ENCODE measurements at places on chromosomes 11 and 22.

DNA sequence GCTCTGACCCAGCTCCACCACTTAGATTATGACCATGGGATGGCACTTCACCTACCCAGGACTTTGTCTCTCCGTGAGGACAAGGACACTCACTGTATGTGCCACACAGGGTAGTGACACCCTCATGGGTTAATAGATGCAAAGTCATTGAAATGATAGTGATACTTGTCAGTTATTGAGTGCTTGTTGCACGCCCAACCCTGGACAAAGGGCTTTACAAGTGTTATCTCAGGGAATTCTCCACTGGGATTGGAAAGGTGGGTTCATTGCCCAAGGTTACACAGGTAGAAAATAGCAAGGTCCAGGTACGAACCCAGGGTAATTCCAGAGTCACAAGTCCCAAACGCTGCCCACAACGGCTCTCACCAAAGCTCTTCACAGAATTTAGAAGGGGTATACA is 158.2 kb downstream of the TRIM29 start:
- DNase-seq = no peak

DNA sequence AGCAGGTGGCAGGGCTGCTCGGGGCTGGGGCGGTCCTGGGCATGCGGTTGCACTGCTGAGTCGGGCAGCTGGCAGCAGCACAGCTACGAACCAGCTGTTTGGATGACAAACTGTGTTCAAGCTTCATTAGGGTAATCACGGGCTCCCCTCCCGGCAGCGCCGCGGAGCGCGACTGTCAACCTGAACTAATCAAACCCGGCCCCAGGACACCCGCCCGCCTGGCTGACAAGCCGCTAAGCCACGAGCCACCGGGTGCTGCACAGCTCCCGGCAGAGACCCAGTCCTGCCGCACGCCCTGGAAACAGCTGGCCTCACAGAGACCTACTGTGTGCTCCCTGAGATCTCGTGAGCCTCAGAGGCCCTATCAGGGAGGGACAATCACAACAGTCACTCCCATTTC is 60.6 kb upstream of the TCF20 start:
- no peak for DNase-seq

GRCh38 chr11:133525976-133526375 is 6.3 kb downstream of the OPCML start:
- no peak for DNase-seq

DNA sequence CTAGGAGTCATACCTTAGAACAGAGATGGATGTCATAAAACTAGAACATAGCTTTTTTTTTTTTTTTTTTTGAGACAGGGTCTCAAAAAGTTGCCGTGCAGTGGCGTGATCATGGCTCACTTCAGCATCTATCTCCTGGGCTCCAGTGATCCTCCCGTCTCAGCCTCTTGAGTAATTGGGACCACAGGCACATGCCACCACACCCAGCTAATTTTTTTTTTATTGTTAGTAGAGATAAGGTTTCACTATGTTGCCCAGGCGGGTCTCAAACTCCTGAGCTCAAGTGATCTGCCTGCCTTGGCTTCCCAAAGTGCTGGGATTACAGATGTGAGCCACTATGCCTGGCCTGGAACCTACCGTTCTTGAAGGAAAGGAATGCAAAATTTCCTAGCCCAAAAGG is 8.8 kb upstream of the CEP295 start:
- DNase-seq = no peak

DNA sequence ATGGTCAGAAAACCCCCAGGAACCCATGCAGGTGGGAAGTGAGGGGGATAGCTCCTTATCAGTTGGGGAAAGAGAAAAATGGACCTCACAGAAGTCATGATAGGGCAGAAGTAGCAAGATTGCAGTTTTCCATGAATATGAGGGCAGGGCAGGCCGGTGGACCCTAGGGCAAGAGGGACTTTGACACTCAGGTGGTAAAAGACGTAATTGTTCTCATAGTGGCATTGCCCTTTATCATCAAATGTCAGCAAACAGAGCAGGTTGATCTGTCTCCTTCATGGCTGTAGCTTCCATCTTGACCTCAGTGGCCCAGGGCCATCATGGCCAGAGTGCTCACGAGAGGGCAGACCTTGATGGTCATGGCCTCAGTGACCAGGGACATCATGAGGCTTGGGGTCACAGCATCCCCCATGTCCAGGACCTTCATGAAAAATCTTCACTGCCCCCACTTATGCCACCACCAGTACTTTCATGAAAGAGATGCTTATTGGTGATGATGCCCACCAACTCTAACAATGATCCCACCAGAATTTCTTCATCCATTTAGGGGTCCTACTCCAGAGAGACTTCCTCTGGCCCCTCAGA is 127.1 kb downstream of the SNX19 start:
- no peak for DNase-seq

- DNase-seq = no peak
These were observed 33.4 kb upstream of the PTPRJ start for GRCh38 chr11:47946682-47947559.

GRCh38 chr11:27076121-27076589 is 35.5 kb downstream of the BBOX1 start:
- DNase-seq = no peak

DNA sequence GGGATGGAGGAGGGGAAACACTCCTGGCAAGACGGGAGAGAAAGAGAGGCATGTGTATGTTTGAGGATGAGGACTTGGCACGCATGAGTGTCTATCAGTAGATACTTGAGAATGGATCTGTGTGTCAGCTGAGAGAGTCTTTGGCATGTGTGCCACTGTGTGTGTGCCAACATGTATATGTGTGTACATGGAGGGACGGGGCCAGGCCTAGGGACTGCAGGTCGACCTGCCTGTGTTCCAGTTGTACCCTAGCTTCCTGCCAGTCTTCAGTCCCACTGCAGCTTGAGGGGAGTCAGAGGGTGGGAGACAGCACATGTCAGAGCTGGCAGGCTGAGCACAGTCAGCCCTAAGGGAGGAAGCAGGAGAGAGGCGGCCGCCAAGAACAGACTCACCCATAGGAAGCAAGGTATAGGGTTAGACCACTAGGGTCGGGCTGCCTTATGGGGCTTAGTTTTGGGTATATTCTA is 5.6 kb downstream of the CLCF1 start:
- no peak for DNase-seq

- DNase-seq = no peak
These were observed 24.3 kb upstream of the SMCO4 start for GRCh38 chr11:93567401-93567895.

DNA sequence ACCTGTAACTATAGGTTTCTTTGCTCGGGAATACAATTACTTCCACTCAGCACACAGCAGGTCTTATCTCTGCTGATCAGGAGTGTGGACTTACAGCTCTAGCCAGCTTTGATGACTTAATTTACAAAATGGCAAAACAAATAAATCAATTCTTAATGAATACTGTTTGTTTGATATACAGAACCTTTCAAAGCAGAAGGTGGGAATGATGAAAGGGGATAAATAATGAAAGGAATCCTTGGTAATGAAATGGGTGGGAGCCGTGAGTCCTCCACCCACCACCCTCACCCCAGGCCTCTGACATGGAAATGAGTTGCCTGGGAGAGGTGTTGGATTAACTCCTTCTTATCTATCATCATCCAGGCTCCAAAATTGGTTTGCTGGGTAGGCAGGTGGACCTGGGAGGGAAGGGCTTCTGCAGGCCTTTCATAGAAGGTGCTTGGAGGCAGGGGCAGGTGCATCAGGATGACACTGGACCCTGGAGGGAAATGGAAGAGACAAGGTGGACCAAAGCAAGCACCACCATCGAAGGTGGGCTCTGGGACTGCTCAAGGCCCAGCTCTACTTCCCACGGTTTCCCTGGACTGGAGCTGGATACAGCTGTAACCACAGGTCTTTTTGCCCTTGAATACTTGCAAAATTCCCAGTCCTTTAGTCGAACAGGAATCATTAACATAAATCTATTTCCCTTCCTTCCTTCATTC is 23.0 kb downstream of the POU2AF1 start:
- no peak for DNase-seq

GRCh38 chr11:67045314-67045713 is 11.3 kb upstream of the RHOD start:
- DNase-seq = no peak

DNA sequence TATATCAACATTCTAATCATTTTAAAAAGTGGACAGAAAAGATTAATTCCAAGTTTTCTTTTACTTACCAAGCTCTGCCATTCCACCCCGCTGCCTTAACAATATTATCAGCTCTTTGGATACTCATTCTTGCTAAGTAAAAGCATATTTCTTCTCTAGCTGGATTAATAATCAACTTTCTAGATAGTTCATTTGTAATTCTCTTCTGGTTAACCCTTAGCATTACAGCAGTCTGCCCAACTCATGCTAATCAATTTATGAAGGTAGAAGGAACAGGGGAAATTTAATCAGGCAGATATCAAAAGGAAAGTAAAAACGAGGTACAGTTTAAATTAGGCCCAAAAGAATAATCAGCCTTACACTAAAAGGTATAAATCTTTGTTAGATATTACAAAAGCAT is 41.0 kb upstream of the SOX6 start:
- no peak for DNase-seq

- DNase-seq = no peak
These were observed 2.6 kb upstream of the PEX26 start for GRCh38 chr22:18075101-18075719.

DNA sequence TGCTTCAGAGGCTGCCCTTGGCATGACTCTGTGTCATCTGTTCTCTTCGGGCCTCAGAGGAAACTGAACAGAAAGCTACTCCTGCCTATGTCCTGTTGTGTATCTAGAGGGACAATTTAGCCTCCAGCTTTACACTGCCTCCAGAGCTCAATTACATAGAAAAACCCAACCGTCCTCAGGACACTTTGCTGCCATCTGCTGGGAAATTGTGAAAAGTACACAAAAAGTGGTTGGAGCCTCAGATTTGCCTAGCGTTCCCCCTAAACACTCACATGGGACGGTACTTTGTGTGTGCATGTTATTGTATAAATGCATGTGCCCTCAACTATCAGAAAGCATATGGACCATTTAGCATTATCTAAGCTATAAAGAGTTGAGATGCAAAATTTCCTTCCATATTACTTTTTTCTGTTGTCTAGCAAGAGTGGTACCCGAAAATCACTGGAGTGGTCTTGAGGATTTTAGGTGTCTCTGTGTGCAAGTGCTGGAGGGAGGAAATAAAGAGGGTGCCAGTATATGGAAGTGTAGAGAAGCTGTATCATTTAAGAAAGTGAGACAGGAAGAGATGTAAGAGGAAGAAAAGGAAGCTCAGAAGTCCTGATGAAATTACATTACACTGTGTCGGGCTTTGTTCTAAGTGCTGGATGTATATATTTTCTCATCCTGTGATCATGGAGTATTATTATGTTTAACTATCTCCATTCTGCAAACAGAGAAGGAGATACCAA is 8.7 kb upstream of the MS4A4E start:
- DNase-seq = no peak

DNA sequence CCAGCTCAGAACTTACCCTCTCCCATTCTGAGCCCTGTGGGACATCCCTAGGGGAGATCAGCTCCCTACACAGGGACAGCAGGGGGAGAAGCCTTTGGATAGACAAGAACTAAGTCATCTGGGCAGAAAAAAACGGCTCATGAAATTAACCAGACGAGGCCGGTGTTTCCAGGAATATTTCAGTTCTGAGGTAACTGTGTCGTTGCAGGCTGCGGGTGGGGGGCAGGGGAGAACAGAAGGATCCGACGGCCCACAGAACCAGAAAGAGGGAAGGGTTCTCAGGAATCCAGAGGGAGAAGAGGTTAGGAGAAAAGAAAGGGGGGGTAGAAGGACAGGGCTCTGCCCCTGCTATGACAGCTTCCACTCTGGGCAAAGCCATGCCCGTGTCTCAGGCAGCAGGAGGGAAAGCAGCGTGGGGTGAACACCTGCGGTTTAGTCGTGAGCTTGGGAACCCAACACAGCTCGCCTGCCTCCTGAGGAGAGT is 3.6 kb downstream of the CLCF1 start:
- DNase-seq = no peak

- DNase-seq = no peak
These were observed 734 bp downstream of the ZP1 start for GRCh38 chr11:60867871-60868681.
